ENCODE measurements at places on chromosomes 13 and 19.

DNA sequence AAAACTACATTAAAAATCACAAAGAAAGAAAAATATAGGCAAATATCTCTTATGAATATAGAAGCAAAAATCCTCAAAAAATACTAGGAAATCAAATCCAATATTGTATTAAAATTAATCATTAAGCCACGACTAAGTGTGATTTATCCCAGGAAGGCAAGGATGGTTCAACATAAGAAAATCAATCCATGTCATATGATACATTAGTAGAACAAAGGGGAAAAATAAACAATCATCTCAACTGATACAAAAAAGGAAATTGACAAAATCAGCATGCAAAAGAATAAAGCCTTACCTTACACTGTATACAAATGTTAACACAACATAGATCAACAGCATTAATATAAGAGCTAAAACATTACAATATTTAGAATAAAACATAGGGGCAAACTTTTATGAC is 933.3 kb downstream of the PCDH9 start:
- DNase-seq = no peak

- no peak for DNase-seq
Observed at GRCh38 chr13:28717170-28717569, 1.6 kb downstream of the SLC46A3 start.

DNA sequence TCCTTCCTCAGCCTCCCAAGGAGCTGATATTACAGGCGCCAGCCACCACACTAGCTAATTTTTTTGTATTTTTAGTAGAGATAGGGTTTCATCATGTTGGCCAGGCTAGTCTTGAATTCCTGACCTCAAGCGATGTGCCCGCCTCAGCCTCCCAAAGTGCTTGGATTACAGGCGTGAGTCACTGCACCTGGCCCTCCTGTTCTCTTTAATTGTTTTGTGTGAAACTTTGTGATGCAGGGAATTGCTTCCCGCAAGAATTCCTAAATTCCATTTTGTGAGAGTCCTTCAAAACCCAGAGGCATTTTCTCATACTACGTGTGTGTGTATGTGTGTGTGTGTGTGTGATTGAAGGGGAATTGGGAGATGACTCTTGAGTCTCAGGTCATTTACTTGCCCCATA is 65.0 kb upstream of the ZNF835 start:
- DNase-seq = no peak

- DNase-seq = no peak
Observed at GRCh38 chr13:97548711-97549110, 114.7 kb downstream of the RAP2A start.

GRCh38 chr19:17951990-17952976 is 14.6 kb upstream of the KCNN1 start:
- no peak for DNase-seq

- DNase-seq = peak; percentile 90
Observed at GRCh38 chr19:18294467-18294864, 13.0 kb upstream of the JUND start.

DNA sequence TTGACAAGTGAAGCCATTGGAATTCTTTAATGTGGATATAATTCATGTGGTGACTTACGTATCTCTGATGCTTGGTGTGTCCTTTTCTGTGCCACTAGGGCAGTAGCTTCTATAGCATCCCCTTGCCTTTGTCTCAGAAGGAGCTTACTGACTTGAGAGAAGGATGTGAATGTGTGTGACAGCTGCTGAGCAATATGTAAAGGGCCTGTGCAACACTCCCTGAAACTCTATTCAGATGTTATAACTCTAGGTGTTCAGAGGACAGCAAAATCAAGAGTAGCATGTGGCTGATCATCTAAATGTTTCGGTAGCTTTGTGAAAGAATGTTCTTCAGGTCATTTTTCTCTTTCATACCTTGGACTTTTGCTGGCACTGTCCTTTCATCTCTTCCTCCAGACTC is 189.5 kb downstream of the LMO7 start:
- no peak for DNase-seq

- DNase-seq = no peak
Observed at GRCh38 chr19:10003271-10003670, 7.0 kb downstream of the COL5A3 start.

GRCh38 chr19:30297969-30298368 is 74.2 kb upstream of the ZNF536 start:
- no peak for DNase-seq

DNA sequence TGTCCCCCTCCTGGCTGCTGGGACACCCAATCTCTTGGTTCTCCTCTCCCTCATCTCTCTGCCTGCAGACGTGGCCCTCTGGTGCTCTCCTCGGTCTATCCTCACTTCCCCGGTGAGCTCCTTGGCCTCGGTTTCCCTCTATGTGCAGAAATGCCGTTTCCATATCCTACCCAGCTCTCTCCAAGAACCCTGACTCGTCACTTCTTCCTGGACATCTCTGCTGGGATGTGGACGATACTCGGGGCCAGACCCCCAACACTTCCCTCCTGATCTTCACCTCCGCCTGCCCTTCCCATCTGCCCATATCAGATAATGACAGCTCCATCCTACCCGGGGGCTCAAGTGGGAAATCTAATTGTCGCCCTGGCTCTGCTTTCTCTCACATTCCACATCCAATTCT is 7.9 kb downstream of the AP2S1 start:
- no peak for DNase-seq

DNA sequence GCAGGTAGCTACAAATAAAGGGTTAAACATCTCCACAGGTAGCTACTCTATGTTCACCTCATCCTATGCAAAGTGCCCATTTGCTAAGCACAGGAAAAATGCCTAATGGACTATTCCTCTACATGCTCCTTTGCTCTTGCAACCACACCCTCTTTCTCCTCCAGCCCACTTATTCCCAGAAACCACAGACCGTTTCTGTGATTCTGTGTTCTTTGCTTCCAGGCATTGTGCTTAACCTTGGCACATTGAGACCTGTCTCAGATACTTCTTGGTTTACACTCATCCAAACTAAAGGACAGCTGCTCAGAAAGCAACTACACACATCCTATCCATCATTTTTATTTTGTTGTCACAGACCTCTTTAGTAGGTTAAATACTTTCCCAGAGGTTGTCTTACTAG is 785.0 kb upstream of the MIR17HG start:
- no peak for DNase-seq

DNA sequence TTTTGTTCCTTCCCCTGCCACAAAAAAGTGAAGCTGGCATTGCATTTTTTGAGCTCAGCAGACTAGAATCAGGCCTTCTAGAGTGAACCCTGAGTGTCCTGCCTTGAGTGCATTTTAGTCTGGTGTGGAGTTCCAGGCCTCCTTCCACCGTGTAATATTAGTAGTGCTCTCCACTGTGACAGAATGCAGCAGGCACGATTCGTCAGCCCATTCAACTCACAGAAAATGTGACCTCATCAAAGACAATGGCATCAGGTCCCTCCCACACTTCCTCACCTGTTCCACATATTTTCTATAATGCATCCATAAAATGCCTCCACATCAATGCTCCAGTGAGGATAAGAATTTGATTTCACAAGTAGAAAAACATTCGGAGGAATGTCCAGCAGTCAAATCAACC is 227.6 kb downstream of the FGF9 start:
- no peak for DNase-seq

- no peak for DNase-seq
Observed at GRCh38 chr19:39733841-39734240, 4.0 kb downstream of the CLC start.

GRCh38 chr19:33459222-33460090 is 62.1 kb downstream of the PEPD start:
- DNase-seq = no peak

DNA sequence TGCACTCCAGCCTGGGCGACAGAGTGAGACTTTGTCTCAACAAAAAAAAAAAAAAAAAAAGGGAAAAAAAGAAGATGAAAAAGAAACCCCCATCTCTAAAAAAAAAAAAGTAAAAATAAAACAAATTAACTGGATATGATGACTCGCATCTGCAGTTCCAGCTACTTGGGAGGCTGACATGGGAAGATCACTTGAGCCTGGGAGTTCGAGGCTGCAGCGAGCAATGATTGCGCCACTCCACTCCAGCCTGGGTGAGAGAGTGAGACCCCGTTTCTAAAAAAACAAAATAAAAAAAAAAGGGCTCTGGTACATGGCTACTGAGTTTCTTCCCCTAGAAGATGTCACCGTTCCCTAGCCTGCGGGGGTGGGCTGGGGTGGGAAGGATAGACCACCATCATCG is 2.4 kb upstream of the CATSPERG start:
- DNase-seq = no peak

All from activated CD8-positive, alpha-beta memory T cell treated with anti-CD3 and anti-CD28 coated beads for 4 hours (primary cell).